Glomerular endothelial cell (primary cell): ENCODE measurements at places on chromosomes 2 and 18. TPM values are rescaled to one million over a fixed set of nuclear protein-coding genes. Genes with fewer than 3 reads are reported as not detected.

- no peak for DNase-seq
These were observed 24.8 kb downstream of the CYRIA start for GRCh38 chr2:16640867-16641266.

The HOXD13 gene
- not detected in 2 replicates for total RNA-seq

- no peak for DNase-seq
These were observed 115.6 kb upstream of the RMDN2 start for GRCh38 chr2:37809525-37809924.

DNA sequence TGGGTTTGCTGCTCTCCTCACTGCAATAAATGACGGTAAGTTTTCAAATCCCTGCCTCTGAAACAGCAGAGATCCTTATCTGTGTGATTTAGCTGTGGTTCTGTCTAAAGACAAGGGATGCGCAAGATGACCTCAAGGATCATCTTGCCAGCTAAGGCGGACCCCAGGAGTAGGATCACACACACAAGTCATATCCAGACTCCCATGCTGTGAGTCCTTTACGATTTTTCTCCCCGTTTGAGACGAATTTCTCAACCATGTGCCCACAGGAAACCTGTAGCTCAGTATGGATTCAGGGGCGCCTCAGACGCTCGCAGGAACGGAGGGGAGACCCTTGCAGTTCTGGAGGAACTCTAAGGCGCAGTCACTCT is 11.1 kb upstream of the DCTN1 start:
- DNase-seq, result no peak

DNA sequence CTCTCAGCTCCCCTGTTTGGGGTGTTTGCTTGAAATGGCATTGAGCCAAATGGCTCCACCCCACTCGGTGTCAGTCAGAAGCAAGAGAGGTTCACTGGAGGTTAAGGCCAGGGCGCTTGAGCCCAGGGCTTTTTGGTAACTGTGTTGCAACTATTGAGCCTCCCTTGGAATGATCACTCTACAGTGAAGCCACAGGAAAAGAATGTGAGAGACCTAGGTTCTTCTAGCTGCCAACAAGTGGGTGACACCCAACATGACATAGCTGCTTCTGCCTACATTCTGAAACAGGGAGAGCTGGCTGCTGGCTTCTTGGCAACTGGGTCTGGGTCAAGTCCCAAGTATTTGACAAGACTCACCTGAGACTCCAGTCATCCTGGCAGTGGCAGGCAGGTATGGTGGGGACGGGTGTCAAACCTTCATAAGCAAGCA is 7.1 kb upstream of the GRHL1 start:
- no peak for DNase-seq

DNA sequence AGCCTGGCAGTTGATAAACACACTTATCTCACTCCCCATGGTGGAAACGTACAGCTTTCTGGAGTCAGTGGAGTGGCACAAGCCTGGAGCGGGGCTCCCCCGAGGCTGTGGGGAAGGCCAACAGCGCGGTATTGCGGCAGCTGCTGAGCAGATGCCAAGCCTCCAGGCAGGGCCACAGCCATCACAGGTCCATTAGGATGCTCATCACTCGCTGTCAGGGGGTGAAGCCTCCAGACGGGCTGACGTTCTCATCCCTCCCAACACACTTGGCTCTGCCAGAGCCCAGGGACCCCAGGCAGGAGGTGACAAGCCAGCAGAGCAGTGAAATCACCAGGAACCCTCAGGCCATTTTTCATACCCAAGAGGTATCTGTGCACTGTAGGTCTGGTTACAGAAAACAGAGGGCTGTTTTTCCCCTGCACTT is 529.2 kb upstream of the KLHL29 start:
- no peak for DNase-seq

DNA sequence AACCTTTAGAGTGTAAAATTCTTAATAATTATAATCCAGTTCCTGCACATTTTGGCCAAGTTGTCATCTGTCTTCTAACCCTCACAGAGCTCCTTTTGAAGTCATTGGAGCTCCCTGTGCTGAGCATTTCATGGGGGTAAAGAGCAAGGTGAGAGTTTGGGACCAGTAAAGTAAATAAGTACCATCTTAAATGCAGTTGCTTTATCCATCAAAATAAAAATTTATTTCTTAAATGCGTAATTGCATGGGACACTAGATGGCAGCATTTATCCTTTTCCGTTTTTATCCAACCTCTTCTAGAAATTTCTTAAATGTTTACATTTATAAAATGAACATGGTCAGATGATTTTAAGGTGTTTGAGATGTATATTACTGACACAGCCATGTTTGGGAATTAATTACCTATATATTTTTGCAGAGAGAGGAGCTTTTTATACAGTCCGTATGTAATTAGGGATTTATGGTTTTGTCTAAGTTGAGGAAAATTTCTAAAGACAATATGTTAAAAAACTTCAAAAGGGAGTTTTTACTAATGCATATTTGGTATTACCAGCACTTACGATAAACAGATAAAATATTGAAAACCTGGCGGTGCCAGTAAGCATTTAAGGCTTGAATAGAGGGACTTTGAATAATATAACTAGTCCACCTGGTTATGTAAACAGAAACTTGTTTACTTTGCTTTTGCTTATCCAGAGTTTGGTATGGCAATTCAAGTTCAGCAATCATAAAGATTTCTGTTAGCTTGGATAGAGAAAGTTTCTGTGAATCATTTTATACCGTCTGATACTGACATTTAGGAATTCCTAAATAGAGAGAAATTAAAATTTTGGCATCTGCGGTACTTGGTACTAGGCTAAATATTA is 54.5 kb downstream of the ACSL3 start:
- no peak for DNase-seq

The CGREF1 gene
- total RNA-seq, result 0.87 and 3.4 TPM in 2 replicates

- no peak for DNase-seq
These were observed 6.1 kb downstream of the DOK1 start for GRCh38 chr2:74560591-74560990.

DNA sequence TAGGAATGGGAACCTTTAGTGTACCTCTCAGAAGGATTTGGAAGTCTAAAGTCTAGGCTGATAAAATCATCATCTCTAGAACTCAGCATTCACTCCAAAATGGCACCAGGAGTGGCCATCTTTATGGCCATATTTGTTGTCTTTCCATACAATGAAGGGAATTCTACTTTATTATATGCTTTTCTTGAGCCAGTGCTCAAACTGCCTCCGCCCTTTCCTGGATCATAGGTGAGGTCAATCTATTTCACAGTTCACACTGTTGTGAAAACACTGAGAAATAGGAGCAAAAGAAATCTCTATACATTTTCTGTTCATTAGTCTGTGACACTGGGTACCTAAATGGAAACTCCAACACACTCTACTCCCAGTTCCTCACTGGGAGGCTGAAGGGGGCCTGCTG is 55.6 kb downstream of the SP110 start:
- no peak for DNase-seq
